ENCODE measurements at places on chromosomes 2 and 18.

DNA sequence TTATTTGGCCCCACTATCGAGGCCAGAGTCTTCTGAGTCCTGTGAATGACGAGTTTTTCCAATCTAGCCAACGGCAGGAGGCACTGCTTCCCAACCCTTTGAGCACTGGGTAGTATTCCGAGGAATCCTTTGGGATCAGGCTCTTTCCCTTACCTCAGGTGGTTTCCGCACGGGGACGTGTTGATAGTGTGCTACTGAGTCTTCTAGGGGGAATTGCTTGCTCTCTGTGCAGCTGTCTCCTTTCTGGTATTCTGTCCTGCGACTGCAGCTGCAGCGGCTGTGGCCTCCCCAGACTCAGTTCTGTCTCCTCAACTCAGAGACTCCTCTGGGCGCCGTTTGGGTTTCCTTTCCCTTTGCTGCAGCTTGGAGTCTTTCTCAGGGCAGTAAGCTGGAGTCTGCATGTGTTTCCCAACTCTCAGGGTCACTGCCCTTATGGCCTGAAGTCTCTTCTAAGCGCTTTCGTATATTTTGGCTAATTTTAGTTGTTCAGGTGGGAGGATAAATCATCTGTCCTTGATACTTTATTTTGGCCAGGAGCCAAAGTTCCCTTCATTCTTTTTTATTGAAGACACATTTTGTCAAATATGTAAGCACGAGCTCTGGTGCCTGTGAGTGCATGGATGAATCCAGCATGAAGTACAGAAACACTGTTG lies 118.4 kb downstream of the MAP4K4 start:
- no peak for DNase-seq

DNA sequence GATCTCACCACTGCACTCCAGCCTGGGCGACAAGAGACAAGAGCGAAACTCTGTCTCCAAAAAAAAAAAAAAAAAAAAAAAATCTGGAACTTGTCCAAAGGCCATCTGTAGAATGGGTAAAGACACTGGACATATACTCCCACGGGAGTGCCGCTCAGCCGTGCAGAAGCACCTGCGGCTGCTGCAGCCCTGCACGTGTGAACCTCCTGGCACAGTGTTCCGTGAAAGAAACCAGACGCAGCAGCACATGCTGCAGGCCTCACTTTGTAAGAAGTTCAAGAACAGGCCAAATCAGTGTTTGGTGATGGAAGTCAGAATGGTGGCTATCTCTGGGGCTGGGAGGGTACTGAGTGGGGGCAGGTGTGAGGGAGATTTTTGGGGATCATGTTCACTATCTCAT lies 6.5 kb downstream of the CHRND start:
- no peak for DNase-seq

DNA sequence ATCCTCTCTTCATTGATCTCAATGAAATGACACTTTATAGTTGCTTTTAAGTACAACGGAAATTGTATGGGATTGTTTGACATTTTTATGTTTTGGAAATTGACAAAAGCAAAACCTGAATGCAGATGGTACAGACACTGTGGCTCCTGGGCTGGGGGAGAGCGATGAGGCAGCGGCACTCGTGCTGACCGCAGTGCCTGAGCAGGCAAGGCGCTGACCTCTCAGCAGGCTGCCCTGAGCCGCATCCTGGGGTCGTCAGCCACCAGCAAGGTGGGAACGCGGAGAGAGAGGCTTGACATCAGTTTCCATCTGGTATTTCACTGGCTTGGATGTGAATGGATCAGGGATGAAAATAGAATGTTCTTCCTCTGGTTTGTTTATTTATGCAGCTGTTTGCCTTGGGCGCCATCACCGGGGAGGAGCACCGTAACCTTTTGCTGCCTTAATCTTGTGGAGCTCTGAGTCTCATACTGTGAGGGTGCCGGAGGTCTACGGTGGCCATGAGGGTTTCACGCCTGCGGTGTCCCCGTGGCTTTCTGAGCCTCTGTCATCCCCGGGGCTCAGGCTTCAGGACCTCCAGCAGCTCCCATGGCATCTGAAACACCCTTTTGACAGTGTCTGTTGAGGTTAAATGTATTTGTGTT lies 94.8 kb upstream of the TPO start:
- no peak for DNase-seq

GRCh38 chr18:72985686-72986085 lies 117.9 kb upstream of the NETO1 start:
- no peak for DNase-seq

- no peak for DNase-seq
These were observed 12.5 kb upstream of the LBH start for GRCh38 chr2:30218814-30219213.

DNA sequence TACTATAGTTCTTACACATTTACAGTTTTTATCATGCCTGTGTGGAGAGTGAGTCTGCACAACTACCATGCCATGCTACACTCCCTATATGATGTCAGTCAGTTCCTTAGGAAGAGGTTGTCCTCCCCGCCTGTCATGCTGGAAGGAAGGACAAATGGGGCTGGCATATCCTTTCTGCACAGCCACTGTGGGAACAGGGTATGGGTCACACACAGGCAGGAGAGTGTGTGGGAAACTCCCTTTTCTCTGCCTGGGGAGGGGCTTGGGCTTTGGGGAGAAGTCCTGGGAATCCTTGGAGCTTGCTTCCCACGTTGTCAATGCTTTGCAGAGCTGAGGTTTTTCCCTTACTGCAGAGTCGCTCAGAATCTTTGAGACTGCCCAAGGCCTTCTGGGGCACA lies 232.1 kb downstream of the PRKCE start:
- DNase-seq: peak; percentile 39

DNA sequence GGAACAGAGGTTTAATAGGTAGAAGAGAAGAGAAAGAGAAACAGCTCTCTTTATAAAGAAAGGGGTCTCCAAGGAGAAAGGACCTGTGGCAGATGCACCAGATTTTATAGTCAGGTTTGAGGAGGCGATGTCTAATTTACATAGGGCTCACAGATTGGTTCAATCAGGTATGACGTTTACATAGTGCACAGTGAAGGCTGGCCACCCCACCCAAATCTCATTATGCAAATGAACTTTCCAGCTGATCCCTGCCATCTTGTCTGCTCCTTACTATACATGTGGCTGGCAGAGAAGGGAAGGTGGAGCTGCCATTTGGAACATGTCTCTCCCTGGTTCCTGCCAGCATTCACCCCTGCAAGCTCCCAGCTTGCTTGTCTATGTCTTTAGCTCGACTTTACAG lies 557.8 kb downstream of the SUCLG1 start:
- peak; percentile 43 for DNase-seq

- no peak for DNase-seq
These were observed 102.3 kb downstream of the SGPP2 start for GRCh38 chr2:222526480-222527277.

- no peak for DNase-seq
These were observed 109.8 kb upstream of the ALPP start for GRCh38 chr2:232268636-232269165.

DNA sequence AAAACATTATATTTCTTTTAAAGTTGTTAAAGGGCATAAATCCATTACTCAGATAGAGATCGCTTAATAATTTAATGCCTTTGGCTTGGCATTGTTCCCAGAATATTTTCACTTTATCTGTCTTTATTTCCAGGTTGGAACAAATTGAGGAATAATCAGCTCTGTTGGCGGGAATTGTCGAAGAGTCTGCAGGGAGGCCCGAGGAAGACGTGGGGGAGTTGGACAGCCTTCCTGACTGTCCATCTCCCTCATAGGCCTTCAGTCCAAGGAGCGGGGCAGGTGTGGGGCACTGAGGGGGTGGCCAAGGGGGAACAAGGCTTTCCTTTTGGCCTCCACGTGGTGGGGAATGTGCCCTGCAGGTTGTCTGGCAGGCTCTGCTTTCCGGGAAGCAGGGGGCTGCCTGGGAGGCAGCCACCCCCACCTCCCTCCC lies 179.6 kb downstream of the ZBTB7C start:
- DNase-seq: peak; percentile 39

GRCh38 chr2:177830881-177831386 lies 241.6 kb downstream of the PDE11A start:
- no peak for DNase-seq

- DNase-seq: no peak
These were observed 105.4 kb downstream of the ACKR3 start for GRCh38 chr2:236675051-236675450.

DNA sequence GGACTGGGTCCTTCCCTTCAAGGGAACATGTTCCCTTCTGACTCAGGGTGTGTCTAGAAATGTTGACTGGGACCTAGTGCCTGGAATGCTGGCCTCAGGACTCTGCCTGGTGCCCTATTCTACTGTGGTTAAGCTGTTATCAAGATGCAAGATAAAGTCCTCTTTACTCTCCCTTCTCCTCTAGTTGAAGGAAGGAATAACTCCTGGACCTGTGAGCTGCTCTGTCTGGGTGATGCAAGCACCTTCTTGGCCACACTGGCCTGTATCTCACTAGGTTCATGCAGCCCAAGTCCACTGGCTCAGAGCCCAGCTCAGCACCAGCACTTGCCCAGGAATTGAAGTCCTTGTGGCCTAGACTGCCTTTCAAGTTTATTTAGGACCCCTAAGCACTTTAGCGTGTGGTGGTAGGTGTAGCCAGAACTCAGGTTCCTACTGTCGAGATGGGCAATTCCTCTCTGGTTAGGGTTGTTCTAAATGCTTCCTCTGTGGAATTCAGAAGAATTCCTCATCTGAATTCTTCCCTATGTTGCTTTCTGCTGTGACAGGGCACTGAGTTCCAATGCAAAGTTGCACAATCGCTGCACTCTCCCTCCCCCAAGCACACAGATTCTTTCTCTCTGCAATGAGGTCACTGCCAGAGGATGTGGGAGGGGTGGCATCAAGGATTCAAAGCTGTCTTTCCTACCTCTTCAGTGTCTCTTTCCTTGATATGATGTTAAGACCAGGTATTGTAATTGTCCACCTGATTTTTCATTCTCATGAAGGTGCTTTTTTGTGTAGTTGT lies 54.7 kb downstream of the VWC2L start:
- no peak for DNase-seq

DNA sequence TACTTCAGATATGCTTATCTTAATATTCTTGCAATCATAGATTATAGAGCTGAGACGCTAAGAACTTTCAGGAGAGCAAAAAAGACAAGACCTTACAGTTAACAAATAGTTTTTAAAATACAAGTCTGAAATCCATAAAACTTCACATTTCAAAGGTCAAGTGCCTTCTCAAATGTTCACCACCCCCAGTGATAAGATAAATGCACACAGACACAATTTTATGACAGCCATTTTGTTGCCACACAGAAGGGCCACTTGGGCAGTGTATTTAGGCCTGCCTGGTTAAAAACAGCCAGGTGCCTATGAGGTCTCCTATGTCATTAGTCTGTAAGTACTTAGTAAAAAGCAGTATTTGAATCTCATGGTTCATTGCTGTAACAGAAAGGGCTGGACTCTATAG lies 8.1 kb upstream of the PSTPIP2 start:
- no peak for DNase-seq

- DNase-seq: no peak
These were observed 150.3 kb downstream of the PXDN start for GRCh38 chr2:1594123-1594372.

- DNase-seq: peak; percentile 38
These were observed 1.0 kb upstream of the PPP1CB start for GRCh38 chr2:28750316-28751251.

GRCh38 chr2:24360050-24360962 lies at the start of gene ITSN2:
Gene ITSN2, minus strand, starts transcription at chr2:24360536. Its CDS starts 32,454 bp downstream, at chr2:24328082.
- DNase-seq: peak; percentile 58

DNA sequence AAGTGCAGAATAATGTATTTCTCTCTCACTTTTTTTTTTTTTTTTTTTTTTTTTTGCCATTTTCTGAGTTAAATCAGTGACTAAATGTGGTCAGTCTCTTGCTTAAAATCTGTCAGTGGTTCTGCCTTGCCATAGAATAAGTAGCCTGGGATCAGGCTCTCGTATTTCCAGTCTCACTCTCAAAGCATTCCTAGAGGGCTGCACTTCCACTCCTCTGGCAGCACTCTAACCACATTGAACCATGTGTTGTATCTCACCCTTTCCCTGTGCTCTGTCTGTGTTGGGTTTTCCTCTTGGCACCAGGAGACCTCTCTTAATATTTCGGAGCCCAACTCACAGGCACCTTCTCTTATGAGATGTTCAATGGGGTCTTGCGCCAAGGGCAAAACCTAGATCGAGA lies 304.4 kb downstream of the CTNNA2 start:
- no peak for DNase-seq

- peak; percentile 36 for DNase-seq
These were observed 503 bp downstream of the ANXA4 start for GRCh38 chr2:69742322-69742952.

GRCh38 chr2:207319316-207319715 lies 153.6 kb upstream of the KLF7 start:
- no peak for DNase-seq

- no peak for DNase-seq
These were observed 57.3 kb downstream of the FARSB start for GRCh38 chr2:222598611-222599010.

DNA sequence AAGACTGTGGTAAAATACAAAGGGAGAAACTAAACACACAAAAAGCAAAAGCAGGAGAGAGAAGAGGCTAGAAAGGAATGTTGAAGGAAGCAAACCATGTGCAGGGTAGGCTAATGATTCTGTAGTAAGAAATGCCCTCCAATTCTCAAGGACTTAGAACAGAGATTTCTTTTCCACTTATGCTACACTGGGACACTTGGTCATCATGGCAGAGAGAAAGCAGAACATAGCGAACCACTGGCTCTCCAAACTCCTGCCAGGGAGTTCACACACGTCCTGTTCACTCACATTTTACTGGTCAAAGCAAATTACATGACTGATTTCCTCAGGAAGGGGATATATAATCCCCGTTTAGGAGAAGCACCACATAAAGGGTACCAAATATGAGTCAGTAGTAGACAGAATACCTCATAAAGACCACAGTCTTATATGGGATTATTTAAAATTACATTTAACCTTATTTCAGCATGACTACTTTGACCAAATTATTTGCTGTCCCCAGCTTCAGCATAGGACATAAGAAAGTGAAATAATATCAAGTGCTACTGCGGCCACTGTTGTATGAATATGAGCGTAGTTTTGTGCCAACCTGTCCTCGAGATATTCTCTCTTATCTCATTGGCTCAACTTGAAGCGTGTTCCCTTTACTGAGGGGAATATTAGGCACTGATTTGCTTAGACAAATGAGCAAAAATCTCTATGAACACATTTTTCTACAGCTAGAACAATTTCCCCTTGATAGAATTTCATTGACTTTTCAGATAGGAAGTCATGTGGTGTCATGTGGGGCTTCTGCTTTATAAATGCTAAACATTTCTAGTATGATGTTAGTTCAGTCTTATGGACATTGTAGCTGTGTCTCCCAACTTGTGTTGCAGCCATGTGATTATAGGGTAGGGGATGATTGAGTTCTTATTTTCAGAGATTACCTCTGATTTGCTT lies 81.7 kb downstream of the FAM161A start:
- DNase-seq: no peak
